ENCODE measurements at places on chromosomes 6 and 20.
A peak's percentile ranks its signal among the peaks of the same experiment; 100 is the strongest.

DNA sequence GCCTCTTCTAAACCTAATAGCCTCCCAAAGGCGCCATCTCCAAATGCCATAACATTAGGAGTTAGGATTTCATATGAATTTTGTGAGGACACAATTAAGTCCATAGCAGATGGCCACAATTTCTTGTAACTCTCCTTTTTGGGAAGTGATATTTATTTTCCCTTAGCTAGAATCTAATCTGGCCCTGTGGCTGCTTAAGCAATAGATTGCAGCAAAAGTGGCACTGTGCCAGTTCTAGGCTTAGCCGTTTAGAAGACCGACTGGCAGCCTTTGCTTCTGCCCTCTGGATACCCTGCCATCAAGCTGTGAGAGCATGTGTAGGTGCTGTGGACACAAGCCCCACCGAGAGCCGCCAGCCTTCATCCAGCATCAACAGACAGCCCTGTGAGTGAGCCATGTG lies 15.9 kb upstream of the ADGB start:
- peak; percentile 27 for DNase-seq

DNA sequence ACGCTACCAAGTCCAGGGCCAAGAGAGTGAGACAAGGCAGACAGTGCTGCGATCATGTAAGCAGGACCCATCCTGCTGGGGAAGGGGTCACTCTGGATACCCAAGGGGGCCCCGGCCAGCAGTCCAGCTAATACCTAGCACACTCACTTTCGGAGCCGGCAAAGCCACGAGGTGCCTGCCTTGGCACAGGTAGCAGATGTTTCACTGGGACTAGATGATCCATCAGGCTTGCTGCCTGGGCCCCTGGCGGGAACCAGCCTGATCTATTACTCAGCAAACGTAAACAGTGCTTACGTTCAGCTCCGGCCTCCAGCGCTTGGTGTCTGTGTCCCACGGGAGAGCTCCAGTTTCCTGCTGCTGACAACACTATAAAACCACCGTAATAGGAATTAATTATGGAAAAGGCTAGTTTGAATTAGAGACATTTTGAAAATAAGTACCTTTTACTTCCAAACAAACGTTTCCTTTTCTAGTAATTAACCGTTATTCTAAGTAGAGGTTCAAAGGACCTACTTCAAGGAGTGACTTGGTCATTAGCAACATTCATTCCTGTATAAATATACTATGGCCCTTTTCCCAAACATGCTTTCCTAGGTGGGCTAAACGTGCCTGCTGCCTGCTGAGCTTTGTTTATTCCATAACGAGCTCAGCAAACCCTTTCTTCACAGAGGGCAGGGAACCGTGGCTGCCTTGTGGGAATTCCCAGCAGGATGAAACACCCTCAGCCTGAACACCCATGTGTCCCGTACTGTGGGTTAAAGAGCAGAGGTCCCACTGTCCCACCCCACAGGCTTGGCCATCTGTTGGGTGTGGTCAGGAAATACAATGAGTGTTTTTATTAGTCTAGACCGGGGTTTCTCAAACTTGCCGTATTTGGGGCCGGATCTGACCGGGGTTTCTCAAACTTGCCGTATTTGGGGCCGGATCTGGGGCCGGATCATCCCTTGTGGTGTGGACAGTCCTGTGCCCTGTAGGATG lies 18.4 kb downstream of the SLC22A23 start:
- DNase-seq: no peak

DNA sequence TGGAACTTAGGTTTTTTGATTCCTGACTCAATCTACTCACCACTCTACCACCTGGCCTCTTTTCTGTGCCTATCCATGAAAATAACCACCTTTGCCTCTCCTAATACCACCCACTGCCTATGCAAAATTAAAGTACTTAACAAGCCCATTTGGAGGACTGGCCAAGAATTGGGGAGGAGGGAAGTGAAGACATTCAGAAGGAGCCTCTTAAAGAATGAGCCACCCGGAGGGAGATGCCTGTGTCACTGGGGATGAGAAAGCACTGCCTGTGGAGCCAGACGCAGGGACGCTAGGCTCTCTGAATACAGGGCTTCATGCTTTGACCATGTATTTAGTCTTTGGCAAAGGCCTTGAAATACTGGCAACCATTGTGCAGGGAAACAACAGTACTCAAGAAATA lies 40.0 kb upstream of the MRPS10 start:
- DNase-seq: no peak

GRCh38 chr6:121730616-121731015 lies 295.2 kb downstream of the GJA1 start:
- no peak for DNase-seq

DNA sequence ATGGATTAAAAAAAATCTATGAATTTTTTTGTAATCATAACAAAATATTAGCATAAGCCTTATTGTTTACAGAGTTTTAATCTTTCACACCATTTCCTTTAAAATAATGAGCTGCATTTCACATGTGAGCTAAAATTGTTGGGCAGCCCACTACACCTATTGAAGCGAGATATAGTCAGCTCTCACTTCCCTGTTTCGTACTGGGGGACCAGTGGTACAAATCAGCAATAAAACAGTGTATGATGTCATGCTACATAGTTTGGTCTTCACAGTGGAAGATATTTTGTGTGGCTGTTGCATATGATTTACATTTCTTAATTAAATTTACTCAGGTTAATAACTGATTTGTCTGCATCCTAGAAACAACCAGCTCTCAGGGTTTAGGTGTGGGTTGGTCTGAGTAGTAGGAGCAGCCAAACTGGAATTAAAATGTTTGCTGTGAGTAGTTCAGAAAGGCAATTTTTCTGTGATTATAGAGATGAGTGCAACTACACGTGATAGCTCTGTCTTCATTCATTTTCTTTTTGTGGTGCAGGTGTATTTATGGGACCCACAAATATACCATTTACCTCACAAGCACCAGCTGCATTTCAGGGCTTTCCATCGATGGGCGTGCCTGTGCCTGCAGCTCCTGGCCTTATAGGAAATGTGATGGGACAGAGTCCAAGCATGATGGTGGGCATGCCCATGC lies 99.3 kb downstream of the B3GAT2 start:
- DNase-seq: no peak

DNA sequence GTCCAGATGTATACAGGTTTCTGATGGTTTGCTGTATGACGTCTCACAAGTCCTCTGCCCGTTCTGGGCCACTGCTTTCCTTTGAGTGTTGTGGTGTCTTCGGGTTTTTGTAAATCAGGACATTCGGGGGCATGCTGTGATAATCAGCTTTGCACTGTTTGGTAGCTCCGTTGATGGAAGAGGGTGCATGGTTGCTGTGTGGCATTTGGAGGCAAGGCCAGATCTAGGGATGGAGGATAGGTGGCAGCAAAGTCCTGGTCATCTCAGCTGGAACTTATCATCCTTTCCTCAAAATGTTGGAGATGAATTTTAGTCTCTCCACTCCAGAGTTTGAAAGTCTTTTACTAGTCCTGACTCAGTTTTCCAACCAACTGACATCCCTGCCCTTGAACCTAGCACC lies 91.0 kb downstream of the SCP2D1 start:
- peak; percentile 7 for DNase-seq

GRCh38 chr20:57909763-57910331 lies 200.0 kb upstream of the PMEPA1 start:
- no peak for DNase-seq

DNA sequence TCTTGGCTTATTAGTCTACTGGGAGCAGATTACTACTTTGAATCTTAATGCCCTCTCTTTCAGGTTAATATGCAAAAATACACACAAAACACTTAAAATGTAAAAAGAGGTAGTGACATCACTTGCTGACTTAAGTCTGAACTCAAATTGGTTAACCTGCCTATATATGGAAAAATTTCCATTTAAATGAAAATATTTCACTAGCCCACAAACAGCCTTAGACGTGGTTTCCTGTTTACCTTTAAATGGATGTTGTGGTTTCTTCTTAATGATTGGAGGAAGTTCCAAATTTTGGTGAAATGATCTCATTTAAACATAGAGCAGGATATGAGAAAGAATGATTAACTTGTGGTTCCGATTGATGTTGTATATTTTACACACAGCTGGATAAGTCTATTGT lies 553.7 kb downstream of the CD109 start:
- DNase-seq: no peak

GRCh38 chr6:121548131-121548530 lies 112.7 kb downstream of the GJA1 start:
- DNase-seq: no peak

GRCh38 chr20:51545515-51545914 lies 3.0 kb upstream of the NFATC2 start:
- DNase-seq: no peak

- DNase-seq: no peak
Observed at GRCh38 chr6:111880181-111880888, 7.1 kb upstream of the FYN start.
